GM12878 (cell line): ENCODE measurements at places on chromosomes 12 and 14.

DNA sequence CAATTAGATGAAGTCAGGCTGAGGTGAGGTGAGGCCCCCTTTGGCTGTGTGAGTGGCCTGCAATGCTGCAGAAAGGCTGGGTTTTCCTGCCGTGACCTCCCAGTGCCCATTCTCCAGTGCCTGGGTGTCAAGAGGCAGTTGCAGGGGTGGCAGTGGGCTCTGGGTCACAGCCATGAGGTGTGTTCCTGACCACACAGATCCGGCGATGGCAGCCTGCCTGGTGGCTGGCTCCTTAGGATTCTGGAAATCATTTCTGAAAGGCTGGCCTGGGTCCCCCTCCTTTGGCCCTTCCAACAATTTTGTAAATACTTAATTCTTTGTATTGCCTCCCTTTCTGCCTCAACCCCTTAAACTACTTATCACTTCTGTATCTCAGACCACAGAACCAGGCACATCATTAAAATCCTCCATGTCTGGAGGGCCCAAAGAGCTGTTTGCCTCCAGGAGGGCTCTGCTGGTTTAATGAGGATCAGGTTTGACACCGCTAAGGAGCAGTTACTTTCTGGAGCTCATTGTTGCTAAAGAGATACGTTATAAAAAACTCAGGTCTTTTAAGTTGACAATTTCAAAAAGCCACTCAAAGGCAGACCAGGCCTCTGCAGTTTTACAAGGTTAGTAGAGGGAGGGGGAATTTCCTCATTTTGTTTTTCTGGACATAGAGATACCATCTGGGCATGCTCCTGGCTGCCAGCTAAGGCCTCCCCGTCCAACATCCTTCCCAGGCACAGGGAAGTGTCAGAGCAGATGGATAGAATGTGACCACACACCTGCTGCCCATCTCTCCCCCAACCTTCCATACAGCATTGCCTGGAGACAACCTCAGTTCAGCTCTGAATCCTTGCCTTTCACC, 204.4 kb downstream of the FOXN3 start:
- DNase-seq = no peak

- no peak for DNase-seq
These were observed 37.2 kb downstream of the RDH12 start for GRCh38 chr14:67738740-67739504.

- no peak for DNase-seq
These were observed 820.3 kb downstream of the TMEM121 start for GRCh38 chr14:106346534-106347290.

GRCh38 chr12:3227076-3227975, 150.1 kb downstream of the TSPAN9 start:
- DNase-seq = no peak

- no peak for DNase-seq
These were observed 233.8 kb upstream of the SEL1L start for GRCh38 chr14:81767266-81767995.

DNA sequence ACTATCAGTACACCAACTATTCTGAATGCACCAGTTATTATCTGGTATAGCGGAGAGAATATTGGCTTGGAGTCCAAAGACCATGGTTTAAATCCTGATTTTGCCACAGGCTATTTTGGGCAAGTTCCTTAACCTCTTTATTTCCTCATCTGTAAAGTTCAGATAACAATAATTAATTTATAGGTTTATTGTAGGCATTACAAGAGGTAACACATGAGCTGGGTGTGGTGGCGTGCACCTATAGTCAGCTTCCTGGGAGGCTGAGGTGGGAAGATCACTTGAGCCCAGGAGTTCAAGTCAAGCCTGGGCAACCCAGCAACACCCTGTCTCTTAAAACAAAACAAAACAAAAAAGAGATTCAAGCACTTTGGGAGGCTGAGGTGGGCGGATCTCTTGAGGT, 23.1 kb downstream of the PHLDA1 start:
- no peak for DNase-seq

- no peak for DNase-seq
These were observed 2.5 kb downstream of the FUT8 start for GRCh38 chr14:65414961-65415589.

DNA sequence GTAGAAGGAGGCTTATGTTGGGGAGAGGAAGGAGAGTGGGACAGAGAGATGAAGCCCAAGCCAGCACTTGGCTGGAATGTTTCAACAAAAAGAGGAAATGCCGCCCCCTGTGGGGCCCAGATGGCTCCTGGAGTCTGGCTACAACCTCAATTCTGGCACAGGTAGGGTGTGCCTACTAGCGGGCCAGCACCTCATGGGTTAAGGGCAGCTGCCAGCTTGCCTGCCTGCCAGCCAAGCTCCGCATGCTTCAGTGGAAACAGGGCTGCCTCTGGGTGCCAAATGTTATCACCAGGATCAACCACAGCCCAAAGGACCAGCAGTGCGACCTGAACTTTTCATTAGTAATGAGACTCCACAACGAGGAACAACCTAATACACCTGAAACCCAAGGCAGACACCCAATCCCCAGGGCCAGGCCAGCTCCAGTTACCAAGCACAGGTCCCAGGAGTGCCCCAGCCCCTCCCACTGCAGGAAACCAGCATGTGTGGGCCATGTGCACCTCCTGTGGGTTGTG, 11.3 kb downstream of the RAB15 start:
- DNase-seq = no peak

DNA sequence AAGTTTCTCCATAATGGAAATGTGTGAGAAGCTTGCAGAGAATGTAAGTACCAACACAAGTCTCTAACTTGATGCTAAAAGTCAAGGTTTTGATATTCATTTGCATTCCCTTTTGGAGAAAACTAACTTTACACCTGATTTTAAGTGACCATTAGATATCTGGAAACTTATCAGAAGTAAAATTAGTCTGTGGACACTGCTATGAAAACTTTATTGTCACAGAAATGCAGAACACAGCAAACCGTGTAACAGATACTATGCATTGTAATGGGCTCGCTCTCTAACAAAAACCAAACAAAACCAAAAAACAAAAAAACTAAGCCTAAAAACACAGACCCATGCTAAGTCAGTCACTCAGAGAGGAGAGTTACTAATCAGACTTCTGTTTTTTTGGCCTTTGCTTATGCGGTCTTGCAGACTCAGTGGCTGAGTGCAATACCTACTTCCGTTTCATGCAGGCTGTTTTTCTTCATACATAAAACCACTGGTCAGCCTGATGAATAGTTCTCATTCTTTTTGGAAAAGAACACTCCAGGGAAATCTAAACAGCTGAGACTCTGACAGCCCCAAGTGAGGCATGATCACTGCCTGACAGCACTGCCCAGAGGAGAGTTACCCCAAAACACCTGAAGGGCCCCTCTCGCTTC, 35.7 kb downstream of the NRDE2 start:
- no peak for DNase-seq

DNA sequence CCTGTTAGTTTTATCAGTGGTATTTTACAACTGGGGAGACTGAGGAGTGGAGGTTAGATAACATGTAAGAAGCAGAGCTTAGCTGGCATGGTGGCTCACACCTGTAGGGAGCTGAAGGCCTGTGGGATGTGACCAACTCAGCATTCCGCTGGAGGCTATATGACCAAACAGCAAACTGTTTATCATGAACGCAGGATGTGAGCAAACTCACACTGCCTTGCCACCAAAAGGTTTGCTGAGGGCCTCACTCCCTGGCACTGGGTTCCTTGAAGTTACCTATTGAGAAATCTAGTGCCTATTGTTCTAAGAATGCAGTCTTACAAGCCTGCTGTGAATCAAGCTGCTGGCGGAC, 23.4 kb downstream of the JKAMP start:
- no peak for DNase-seq

DNA sequence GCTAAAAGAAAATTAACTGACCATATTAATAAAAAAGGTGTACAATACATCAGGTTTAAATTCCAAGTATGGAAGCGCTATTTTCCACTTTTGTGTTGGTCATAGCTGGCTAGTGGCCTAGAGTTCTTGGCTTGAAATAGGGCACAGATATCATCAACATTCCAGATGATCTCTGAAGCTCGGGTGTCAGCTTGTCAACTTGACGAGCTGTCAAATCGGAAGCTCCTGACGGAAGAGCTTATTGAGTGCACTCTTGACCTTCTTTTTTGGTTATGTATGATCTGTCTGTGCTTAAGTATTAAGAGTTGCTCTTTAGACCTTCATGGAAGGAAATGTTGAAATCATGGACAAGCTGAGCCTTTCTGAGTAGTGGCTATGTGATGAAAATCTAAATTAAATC, 177.9 kb downstream of the APAF1 start:
- no peak for DNase-seq

DNA sequence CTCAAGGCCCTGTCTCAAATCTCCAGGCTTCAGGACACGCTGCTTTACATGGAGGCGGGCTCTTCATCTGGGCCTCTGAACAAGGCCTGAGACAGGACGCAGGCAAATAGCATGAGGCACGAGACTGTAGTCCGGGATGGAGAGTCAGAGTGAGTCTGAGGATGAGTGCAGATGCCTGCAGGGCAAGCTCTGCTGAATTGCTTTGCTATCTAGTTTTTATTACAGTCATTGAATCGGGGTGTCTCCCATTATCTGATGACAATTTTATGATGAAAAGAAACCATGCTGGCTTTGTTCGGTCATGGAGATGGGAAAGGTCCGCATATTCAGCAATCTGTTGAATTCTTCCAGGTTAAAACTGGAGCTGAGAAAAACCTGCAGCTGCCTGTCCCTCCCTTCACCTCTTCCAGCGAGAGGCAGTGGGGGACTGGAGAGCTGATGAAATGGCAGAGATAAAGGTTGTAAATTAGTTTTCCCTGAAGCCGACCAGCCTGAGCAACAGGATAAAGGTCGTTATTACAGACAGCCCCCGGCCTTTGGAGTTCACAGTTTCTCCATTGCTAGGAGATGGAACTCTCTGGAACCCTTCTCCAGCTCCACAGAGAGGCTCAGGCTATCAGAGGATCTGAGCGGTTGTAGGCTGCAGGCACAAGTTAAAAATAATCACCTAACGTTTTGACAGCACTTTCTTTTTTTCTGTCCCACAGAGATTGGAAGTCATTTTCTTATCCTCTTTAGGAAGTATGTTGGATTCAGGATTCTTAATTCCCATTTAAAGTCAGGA, 1.3 kb upstream of the ADGRD1 start:
- DNase-seq = no peak

- no peak for DNase-seq
These were observed 408.9 kb downstream of the NAV3 start for GRCh38 chr12:78239544-78239943.

DNA sequence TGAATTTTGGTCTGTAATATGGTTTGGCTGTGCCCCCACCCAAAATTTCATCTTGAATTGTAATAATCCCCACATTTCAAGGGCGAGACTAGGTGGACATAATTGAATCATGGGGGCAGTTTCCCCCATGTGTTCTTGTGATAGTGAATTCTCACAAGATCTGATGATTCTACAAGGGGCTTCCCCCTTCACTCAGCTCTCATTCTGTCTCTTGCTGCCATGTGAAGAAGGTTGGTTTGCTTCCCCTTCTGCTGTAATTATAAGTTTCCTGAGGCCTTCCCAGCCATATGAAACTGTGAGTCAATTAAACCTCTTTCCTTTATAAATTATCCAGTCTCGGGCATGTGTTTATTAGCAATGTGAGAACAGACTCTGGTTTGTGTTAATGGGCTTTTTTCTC, 5.9 kb downstream of the LRRC9 start:
- no peak for DNase-seq

DNA sequence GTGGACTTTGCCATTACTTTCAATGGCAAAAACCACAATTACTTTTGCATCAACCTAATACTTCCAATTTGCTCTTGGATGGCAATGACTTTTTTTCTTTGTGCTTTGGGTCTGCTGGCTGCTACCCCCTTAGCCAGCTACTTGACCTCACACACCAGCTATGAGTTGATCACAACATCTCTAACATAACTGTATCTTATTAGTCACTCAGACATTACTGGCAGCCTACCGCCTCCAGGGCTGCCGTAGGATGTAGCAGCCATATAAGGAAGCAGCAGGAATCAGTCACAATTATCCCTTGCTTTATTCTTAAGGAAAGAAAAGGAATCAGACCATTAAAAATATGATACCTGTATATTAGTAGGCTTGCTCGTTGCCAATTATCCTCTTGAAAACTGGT, 260.5 kb downstream of the ADAMTS20 start:
- DNase-seq = no peak

- DNase-seq = no peak
These were observed 51.6 kb downstream of the GPHB5 start for GRCh38 chr14:63267171-63267570.

DNA sequence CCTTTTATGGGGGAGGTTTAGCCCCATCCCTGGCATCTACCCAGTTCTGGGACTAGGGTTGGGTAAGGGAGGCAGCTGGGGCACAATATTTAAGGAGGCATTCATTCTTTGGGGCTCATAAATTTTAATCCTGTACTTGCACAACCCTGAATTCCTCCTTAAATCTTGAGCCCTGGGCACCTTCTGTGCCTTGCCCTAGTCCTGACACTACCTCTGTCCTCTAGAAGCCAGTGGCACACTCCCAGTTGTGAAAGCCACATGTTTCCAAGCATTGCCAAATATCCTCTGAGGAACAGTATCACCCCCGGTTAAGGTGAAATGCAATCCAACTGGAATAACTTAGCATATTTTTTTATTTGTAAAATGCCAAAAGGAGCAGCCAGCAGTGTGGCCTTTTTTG, 36.6 kb downstream of the SLC16A7 start:
- DNase-seq = no peak
